ENCODE measurements at places on chromosomes 16 and 17.

- DNase-seq: no peak
Measured at GRCh38 chr16:8146256-8147012, 443.9 kb downstream of the TMEM114 start.

GRCh38 chr16:53105565-53105964 is 50.8 kb downstream of the CHD9 start:
- no peak for DNase-seq

- no peak for DNase-seq
Measured at GRCh38 chr16:100989-101388, 23.0 kb downstream of the MPG start.

DNA sequence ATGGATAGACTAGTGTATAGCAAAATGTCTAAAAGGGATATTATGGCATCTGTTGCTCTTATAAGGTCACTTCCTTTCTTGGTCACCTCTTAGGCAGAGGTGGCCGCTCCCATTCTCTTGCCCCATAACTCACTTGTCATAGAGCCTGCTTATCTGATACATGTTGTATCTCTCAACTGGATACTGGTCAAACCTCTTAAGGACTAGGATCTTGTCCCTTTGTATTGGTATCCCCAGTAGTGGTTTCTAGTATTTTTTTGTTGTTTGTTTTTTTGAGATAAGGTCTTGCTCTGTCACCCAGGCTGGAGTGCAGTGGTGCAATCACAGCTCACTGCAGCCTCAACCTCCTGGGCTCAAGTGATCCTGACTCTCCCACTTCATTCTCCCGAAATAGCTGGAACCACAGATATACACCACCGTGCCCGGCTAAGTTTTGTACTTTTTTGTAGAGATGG is 27.0 kb downstream of the ZSWIM7 start:
- DNase-seq: no peak

GRCh38 chr17:9729034-9729650 is 62.2 kb downstream of the DHRS7C start:
- DNase-seq: no peak
